ENCODE measurements at places on chromosomes 5 and 9. TPM values are rescaled to one million over a fixed set of nuclear protein-coding genes. Genes with fewer than 3 reads are reported as not detected.

The ITK gene
- 0.50 TPM for polyA plus RNA-seq

DNA sequence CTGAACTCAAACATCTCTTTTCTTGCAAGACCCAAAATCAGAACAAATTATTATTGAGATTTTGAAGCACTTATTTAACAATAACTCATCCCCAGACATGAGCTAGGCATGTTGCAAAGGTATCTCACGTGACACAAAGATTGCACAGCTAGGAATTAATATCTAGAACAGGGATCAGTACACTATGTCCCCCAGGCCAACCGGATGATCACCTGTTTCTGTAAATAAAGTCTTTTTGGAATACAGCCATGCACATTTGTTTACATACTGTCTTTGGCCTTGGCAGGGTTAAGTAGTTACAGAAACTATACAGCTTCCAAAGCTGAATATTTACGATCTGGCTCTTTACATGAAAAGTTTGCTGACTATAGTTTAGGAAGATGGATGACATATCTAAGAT, 287.7 kb downstream of the ACTL7B start:
- DNase-seq = no peak

DNA sequence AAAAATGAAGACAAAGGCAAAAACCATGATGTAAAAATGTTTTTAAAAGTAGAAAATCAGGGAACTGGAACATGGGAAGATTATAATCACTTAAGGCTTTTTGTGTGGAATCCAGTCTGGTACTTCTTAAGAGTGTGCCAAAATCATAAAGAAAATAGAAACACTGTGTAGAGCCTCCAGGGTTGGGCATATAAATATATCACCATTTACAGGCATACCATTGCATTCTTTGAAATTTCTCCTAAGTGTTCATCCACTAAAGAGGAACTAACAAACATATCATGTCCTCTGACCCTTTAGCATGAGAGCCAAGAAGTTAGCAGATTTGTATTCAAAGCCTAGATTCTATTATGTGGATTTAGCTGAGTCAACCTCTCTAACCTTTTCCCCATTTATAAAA, 93.3 kb downstream of the SLF1 start:
- no peak for DNase-seq

DNA sequence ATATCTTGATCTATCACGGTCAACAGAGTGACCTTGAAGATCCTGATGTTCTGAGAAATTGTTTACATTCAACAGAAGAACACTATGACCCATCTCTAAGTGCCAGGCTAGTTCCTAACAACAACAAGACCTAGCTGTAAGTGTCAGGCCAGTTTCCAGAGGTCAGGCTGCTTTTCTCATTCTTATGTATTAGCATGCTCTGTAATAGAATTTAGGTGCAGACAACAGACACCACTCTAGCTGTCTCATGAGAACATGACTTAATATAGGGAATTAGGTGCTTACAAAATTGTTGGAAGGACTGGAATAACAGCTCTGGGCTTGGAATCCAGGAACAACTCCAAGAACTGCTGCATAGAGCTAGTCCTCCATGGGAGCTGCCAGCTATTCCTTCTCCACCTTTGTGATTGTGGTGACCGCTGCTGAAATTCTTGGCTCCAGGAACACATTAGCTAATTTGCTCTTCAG, 138.7 kb downstream of the SNX18 start:
- no peak for DNase-seq

The FRRS1L gene
- polyA plus RNA-seq = 6.6 TPM

The PRSS3 gene
- polyA plus RNA-seq = 0.80 TPM

All from muscle of arm (tissue), 14 donors.